ENCODE measurements at places on chromosomes 16 and 17.
A peak's percentile ranks its signal among the peaks of the same experiment; 100 is the strongest.

DNA sequence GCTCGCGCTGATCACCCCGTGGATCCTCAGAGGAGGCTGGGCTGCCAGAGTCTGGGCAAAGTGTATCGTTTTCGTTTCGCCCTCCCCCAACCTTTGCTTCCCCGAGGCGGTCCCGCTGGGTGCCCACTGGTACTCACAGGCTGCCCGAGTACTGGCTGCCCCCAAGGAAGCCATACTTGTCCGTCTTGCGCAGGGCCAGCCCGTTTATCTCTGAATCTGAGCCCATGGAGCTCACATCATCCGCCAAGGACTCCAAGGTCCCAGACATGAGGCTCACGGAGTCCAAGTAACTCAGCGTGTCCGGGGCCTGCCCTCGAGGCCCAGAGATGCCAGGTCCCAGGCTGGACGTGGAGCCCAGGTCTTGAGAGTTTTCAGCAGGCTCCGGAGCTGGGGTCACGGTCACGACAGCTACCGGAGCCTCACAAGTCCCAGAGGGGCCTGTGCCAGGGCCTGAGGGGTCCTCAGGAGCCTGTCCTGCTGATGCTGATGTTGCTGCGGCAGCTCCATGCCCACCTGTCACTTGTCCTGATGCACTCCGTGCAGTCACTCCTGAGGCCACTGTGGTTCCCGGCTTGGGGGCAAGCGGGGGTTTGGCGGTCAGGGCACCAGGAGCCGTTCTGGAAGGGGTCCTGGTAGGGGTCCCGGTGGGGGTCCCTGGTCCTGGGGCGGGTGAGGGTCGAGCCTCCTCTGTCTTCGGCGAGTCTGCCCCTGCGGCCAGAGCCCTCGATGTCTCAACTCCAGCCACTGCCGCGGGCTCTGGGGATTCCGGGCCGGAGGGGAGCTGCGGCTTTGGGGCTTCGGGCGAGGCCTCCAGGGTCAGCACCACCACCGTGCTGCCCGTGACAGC lies 980 bp downstream of the TBC1D10B start:
- DNase-seq = no peak

DNA sequence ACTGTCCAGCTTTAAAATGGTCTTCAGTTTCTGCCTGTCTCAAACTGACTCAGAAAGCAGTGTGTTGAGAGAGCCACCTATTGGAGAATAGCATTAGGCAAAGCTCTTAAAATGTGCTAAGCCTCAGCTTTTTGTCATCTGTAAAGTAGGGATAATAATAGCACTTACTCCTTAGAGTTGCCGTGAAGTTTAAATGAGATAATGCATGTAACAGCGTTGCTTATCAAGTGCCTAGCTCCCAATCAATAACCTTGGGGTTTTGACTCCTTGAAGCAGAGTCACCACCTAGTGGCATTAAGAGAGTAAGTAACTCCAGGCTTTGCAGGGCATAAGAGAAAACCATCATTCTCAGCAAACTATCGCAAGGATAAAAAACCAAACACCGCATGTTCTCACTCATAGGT lies 163.3 kb downstream of the HS3ST2 start:
- DNase-seq = peak; percentile 18

DNA sequence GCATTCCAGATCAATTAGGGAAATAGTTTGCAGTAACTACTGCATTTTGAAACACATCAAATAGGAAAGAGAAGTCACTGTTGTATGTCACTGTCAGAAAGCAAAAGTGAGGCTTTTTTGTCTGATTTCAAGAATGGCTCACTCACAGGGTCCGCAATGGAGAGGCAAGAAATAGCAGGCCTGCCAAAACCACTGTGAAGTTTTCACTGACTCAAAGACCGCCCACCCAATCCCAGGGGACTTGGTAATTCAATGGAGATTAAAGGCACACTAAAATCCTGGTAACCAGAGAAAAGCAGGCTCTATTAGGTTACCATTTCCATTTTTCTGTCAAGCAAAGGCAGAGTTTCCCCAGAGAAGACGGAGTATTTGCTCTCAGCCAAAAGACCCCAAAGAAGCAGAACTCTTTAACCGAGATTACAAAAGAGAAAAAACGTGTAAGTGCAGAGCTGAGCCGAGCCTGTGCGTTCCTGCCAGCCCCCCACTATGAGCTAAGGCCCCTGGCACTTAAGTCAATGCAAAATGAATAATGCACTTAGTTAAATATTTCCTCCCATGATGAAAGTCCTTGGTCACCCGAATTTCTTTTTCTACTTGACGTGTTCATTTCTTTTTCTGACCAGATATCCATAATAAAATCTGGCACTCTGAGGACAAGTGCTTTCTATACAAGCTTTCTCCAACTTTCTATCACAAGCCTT lies 57.0 kb downstream of the FOXL1 start:
- no peak for DNase-seq

GRCh38 chr17:78559749-78560368 lies 17.3 kb downstream of the DNAH17 start:
- DNase-seq = no peak

DNA sequence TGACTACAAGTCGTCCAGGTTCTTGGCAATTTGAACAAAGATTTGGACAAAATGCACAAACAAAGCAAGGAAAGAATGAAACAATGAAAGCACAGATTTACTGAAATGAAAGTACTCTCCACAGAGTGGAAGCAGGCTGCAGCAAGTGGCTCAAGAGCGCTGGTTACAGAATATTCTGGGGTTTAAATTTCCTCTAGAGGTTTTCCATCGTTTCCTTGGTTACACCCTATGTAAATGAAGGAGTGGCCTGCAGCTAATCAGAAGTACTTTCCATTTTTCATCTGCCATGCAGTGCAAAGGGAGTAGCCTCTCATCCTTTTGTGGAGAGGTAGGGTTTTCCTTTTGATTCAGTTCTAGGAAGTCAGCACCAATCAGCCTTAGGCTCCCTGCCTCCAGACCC lies 11.8 kb downstream of the STXBP4 start:
- DNase-seq = no peak

GRCh38 chr17:78842881-78843565 lies 2.4 kb upstream of the USP36 start:
- DNase-seq = peak; percentile 80

GRCh38 chr16:75550211-75550662 lies 5.8 kb downstream of the TMEM231 start:
- DNase-seq = peak; percentile 51

GRCh38 chr16:52770828-52771227 lies 223.9 kb upstream of the TOX3 start:
- no peak for DNase-seq

DNA sequence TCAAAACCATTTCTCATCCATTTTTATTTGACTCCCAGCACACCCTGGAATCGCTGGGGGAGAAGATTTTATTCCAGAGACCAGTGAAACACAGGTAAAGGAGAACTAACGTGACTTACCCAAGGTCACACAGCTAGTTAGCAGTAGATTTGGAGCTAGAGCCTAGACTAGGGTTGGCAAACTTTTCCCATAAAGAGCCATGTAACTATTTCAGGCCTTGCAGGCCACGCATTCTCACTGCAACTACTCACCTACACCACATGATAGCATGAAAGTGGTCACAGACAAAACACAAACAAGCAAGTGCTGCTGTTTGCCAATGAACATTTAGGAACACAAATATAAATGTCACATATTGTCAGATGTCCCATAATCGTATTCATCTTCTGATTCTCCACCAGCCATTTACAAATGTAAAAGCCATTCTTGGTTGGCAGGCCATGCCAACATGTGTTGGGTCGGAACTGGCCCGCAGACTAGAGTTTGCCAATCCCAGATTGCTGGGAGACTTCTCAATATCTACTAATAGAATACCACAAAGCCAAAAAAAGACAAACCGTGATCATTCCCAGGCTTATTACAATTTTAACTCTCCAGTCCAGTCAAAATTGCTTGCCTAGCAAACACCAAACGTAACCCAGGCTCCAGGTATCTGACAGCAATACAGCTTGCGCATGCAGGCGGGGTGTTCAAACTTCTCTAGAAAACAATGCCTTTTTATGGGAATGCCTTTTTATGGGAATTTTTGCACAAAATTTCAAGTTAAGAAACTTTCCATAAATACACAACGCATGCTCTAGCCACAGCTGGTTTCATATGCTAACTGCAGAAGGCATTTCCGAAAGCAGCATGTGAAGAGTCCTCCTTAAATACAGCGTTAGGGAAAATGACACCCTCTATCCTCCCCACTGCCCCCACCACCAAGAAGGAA lies 20.9 kb downstream of the ZFHX3 start:
- no peak for DNase-seq

DNA sequence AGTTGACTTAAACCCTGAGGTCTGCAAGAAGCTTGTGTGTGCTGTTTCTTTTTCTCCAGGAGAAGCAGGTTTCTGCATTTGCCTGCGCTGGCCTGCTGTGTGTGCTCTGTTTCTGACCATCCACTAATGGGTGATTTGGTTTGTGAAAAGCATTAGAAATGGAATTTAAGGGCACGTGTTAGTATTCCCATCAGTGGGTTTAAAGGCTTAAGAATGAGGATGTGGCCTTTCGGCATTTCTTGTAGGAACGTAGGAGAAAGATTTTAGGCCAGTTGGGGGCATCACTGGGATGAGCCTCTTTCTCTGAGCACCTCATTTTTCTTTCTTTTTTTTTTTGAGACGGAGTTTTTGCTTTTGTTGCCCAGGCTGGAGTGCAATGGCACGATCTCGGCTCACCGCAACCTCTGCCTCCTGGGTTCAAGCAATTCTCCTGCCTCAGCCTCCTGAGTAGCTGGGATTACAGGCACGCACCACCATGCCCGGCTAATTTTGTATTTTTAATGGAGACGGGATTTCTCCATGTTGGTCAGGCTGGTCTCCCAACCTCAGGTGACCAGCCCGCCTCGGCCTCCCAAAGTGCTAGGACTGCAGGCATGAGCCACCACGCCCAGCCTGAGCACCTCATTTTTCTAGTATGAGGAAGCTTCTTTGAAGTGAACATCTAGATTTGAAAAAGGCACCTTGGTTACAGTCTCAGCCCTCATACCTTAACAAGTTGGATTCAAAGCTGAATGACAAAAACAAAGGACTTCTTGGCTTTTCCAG lies 110.3 kb downstream of the BANP start:
- DNase-seq = no peak

GRCh38 chr16:12287796-12288536 lies 311.4 kb downstream of the SNX29 start:
- DNase-seq = no peak

- DNase-seq = no peak
These were observed 464.4 kb downstream of the CDH11 start for GRCh38 chr16:64657316-64658011.

DNA sequence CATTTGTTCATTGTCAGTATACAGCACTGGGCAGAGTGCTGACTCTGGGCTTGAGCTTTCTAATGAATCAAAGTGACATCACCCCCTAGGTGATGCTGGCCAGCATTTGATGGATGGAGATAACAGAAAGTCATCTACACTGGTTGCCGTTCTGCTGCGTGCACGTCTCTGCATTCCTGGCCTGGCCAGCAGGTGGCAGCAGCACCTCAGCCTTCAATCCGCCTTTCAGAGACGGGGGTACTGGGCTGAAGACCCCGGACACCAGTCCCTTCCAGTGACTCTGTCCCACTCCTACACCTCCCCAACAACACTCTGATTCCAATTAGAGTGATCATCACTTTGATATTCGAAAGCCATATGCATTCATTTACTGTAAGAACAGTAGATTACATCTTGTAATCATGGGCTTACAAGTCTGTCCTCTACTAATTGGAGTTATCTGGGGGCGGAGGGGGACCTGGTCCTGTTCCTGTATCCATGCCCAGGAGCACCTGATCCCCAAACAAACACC lies 6.0 kb downstream of the CPSF4L start:
- DNase-seq = peak; percentile 45

GRCh38 chr17:27380551-27380950 lies 75.7 kb upstream of the KSR1 start:
- no peak for DNase-seq

DNA sequence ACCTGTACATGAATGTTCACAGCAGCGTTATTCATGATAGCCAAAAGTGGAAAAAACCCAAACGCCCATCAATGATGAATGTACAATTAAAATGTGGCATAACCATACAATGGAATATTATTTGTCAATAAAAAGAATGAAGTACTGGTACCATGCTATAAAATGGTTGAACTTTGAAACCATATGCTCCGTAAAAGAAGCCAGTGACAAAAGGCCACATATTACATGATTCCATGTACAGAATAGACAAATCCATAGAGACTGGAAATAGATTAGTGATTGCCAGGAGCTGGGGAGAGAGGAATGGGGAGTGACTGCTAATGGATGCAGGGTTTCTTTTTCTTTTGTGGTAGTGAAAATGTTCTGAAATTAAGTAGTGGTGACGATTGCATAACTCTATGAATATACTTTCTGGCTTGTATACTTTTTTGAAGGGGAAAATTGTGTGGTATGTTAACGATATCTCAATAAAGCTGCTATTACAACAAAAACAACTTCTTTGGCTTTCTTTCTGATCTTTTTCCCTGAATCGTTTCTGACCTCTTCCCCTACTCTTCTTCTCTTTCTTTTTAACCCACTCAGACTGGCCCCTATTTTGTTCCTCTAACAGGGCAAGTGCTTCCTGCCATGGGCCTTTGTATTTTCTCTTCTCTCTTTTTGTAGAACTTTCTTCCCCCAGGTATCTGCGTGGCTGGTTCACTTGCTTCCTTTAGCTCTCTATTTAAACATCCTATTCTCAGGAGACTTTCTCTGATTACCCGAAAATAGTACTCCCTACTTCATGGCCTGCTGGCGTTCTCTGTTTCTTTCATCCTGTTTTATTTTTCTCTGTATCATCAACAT lies 67.9 kb downstream of the FTO start:
- DNase-seq = no peak

DNA sequence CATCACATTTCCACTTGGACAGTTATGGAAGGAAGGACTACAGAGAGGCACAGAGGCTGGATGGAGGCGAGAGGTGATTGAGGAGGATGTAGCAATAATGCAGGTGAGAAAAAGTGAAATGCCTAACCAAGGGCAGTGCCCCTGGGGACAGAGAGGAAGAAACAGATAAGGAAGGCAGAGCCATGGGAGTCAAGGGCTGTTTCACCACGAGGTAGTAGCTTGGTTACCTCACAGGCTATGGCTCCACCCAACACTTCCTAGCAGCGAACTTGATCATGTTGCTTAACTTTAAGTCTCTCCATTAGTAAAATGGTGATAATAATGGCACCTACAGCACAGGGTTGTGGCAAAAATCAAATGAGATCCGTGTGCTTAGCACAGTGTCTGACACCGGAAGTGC lies 83.9 kb downstream of the YPEL2 start:
- peak; percentile 63 for DNase-seq

DNA sequence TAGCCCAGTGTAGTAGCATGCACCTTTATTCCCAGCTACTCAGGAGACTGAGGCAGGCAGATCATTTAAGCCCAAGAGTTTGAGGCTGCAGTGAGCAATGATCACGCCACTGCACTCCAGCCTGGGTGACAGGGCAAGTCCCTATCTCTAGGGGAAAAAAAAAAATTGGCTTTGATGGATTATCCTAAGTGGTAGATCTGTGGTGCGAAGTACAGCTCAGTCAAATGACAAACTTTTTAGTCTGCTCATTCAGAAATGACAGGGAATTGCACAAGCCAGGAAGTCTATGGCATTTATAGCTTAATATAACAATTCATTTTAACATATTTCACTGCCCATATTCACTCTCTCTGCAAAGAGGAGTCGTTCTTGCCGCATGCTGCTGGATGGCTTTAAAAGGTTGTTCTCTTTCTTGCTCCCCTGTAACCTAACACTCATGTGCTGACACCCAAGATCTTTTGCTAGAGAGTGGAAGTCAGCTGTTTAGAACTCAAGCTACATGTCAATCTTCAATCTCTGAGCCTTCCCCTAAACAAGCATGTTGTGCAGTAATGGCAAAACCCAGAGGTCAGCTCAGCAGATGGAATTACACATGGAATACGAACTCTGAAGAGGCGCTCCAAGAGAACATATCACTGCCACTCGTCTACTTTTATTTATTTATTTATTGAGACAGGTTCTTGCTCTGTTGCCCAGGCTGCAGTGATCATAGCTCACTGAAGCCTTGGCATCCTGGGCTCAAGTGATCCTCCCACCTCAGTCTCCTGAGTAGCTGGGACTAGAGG lies 32.8 kb downstream of the RNF157 start:
- no peak for DNase-seq

Data from AML-193 (cell line).